HepG2 (cell line): ENCODE measurements at places on chromosomes 11 and 22.

GRCh38 chr11:66476841-66477251 lies 3.4 kb upstream of the DPP3 start:
- H3K4me3 ChIP-seq, result no peak overlapping the region
- DNase-seq, result no peak
- H3K4me1 ChIP-seq, result peaks cover 24% of the 10 kb centered on the region

- no peaks in the 10 kb centered on the region for H3K4me1 ChIP-seq
- no peaks in the 10 kb centered on the region for H3K27me3 ChIP-seq
- no peak for DNase-seq
Observed at GRCh38 chr11:45225277-45225676, 60.9 kb downstream of the SYT13 start.

- peak; percentile 64 for DNase-seq
- peaks cover 10% of the 10 kb centered on the region for H3K4me1 ChIP-seq
- peaks cover 36% of the 10 kb centered on the region; the same call in 2 of the 3 replicates for H3K36me3 ChIP-seq
- H3K4me3 ChIP-seq, result no peak overlapping the region
- no peak overlapping the region for H3K27ac ChIP-seq
Observed at GRCh38 chr22:19909350-19910179, 32.0 kb upstream of the COMT start.

DNA sequence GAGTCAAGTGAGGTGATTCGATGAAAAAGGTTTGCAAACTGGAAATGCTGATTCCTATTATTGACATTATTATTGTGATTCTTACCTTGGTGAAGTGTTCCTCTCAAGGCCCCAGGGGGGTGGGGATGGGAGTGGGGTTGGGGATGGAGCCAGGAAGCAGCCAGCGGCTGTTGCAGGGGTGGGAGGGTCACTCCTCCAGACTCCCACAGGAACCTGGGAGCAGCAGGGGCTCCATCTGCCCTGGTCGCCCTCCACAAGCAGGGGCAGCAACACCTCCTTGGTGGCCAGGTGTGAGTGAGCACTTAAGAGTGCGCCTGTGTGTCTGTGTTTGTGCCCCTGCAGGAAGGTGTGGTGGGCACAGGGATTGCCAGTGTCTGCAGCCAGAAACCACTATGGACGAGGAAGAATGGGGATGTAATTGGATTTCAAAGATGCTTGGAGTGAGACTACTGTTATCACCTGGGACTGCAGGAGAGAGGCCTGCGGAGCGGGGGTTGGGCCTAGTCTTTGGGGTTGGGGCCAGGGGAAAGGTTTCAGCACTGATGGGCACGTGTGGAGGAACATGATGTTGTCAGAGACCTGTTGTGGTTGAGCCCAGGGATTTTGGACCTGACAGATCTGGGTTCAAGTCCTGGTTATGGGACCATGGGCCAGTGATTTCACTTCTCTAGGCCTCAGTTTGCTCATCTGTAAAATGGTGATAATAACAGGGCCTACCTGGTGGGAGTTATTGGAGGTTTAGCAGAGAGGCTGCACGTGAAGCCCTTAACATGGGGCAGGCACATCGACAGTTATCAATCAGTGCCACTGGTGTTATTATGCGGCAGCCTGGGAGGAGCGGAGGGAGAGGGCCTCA lies 3.6 kb upstream of the TP53I11 start:
- H3K27ac ChIP-seq, result no peak overlapping the region
- H3K4me3 ChIP-seq, result no peak overlapping the region
- DNase-seq, result no peak
- peaks cover 3% of the 10 kb centered on the region; the same call in 1 of the 2 replicates for H3K27me3 ChIP-seq
- H3K4me1 ChIP-seq, result peaks cover 10% of the 10 kb centered on the region

GRCh38 chr22:23402275-23403151 lies 177.6 kb downstream of the IGLL1 start:
- no peaks in the 10 kb centered on the region for H3K36me3 ChIP-seq
- DNase-seq, result peak; percentile 67
- H3K27me3 ChIP-seq, result peaks cover 4% of the 10 kb centered on the region

- no peaks in the 10 kb centered on the region for H3K27me3 ChIP-seq
- H3K36me3 ChIP-seq, result no peaks in the 10 kb centered on the region
- H3K4me1 ChIP-seq, result peaks cover 24% of the 10 kb centered on the region
- DNase-seq, result no peak
- no peak overlapping the region for H3K27ac ChIP-seq
- no peak overlapping the region for H3K4me3 ChIP-seq
Observed at GRCh38 chr11:78350091-78350645, 67.5 kb downstream of the GAB2 start.

GRCh38 chr11:124864176-124864891 lies 898 bp upstream of the ROBO3 start:
- no peak for DNase-seq
- H3K4me3 ChIP-seq, result no peak overlapping the region
- no peaks in the 10 kb centered on the region for H3K36me3 ChIP-seq
- peaks cover 34% of the 10 kb centered on the region for H3K4me1 ChIP-seq
- H3K27ac ChIP-seq, result no peak overlapping the region

- H3K27ac ChIP-seq, result no peak overlapping the region
- no peaks in the 10 kb centered on the region for H3K4me1 ChIP-seq
- H3K27me3 ChIP-seq, result no peaks in the 10 kb centered on the region; the same call in 1 of the 2 replicates
- DNase-seq, result no peak
- no peak overlapping the region for H3K4me3 ChIP-seq
- H3K36me3 ChIP-seq, result no peaks in the 10 kb centered on the region
Observed at GRCh38 chr22:26822313-26822712, 164.9 kb downstream of the MIAT start.

GRCh38 chr11:66011239-66011784 lies 496 bp upstream of the CST6 start:
- no peaks in the 10 kb centered on the region for H3K36me3 ChIP-seq
- no peak overlapping the region for H3K4me3 ChIP-seq
- H3K27me3 ChIP-seq, result peaks cover 6% of the 10 kb centered on the region

DNA sequence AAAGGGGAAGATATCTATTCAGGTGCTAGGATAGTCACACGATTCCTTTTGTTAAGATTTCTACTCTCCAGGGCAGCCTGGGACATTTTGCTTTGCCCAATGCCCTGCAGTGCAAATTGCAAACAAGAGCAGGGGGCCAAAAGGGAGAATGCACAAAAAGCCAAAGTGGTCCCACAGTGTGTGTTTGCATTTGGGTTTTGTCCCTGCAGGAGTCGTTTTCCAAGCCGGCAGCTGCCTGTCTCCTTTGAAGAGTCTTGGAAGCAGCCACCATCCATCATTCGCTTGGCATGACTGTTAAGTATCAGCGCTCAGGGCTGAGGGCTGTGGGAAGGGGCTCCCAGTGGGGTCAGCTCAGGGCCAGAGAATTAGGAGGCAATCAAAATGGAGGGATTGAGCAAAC lies 184.7 kb downstream of the MIAT start:
- H3K36me3 ChIP-seq, result no peaks in the 10 kb centered on the region
- no peak overlapping the region for H3K4me3 ChIP-seq
- H3K4me1 ChIP-seq, result no peaks in the 10 kb centered on the region
- no peak for DNase-seq
- 0 out of 3 replicates have a peak, but pooled peaks cover 6% of the 10 kb centered on the region for H3K27me3 ChIP-seq

DNA sequence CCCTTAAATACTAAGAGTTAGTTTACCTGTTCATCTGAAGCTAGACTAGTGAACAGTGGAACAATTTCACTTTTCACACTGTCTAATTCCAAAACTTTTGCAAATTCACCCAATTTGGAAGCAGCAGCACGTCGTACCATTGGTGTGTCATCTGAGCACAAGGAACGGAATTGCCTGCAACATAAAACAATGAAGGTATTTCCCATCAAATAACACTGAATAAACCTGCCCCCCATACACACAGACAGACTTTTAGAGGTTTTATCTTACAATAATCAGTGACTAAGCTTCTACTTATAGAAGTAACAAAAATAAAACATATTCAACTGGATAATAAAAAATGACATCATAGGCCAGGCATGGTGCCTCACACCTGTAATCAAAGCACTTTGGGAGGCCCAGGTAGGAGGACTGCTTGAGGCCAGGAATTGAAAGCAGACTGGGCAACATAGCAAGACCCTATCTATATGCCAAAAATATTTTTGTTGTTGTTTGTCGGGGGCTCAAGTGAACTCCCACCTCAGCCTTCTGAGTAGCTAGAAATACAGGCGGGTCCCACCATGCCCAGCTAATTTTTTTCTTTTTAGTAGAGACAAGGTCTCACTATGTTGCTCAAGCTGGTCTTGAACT lies 6.3 kb downstream of the PPP2R1B start:
- H3K27ac ChIP-seq, result no peak overlapping the region
- H3K36me3 ChIP-seq, result peaks cover 49% of the 10 kb centered on the region
- H3K4me1 ChIP-seq, result peaks cover 50% of the 10 kb centered on the region
- no peaks in the 10 kb centered on the region for H3K27me3 ChIP-seq
- H3K4me3 ChIP-seq, result no peak overlapping the region
- DNase-seq, result no peak

- no peak overlapping the region for H3K4me3 ChIP-seq
- no peaks in the 10 kb centered on the region for H3K27me3 ChIP-seq
- no peaks in the 10 kb centered on the region for H3K36me3 ChIP-seq
- no peak overlapping the region for H3K27ac ChIP-seq
- no peak for DNase-seq
- H3K4me1 ChIP-seq, result no peaks in the 10 kb centered on the region
Observed at GRCh38 chr11:79940974-79941735, 500.3 kb upstream of the TENM4 start.

GRCh38 chr11:57071829-57072228 lies 83.1 kb downstream of the OR5AK2 start:
- no peaks in the 10 kb centered on the region for H3K27me3 ChIP-seq
- no peaks in the 10 kb centered on the region for H3K36me3 ChIP-seq
- H3K4me3 ChIP-seq, result no peak overlapping the region
- DNase-seq, result no peak

DNA sequence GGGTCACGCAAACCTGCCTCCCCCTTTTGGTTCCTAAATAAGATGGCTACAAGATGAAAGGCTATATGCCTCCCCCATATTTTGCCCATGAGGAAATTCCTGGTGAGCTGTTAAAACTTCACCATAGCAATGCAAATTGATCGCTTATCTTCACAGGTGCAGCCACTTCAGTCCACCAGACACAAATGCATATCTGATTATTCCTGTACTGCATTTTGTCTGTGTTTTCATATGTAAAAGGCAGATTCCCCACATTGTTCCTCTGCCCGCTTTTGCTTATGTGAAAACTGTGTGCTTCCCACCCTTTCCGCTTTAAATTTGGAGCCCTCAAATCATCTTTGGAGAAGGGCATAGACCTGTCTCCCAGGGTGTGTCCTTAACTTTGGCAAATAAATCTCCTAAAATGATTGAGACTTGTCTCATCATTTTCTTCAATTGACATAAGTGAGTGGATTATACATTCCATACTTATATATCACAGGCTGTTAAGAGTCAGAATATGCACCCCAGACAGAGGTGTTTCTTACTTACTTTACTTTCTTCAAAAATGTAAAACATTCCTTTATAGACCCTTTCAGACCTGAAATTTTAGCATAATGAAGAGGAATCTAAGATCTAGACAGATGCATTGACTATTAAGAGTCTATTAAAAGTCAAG lies 116.4 kb downstream of the CASP12 start:
- H3K4me3 ChIP-seq, result no peak overlapping the region
- no peaks in the 10 kb centered on the region for H3K36me3 ChIP-seq
- no peak overlapping the region for H3K27ac ChIP-seq
- no peaks in the 10 kb centered on the region for H3K4me1 ChIP-seq
- no peaks in the 10 kb centered on the region for H3K27me3 ChIP-seq
- DNase-seq, result no peak

- H3K4me1 ChIP-seq, result no peaks in the 10 kb centered on the region
- DNase-seq, result no peak
- no peak overlapping the region for H3K27ac ChIP-seq
Observed at GRCh38 chr11:121385688-121386087, 66.4 kb upstream of the SORL1 start.

- no peaks in the 10 kb centered on the region for H3K27me3 ChIP-seq
- H3K27ac ChIP-seq, result no peak overlapping the region
- peak overlapping the region; percentile 23; the same call in 1 of the 2 replicates for H3K4me3 ChIP-seq
- DNase-seq, result peak; percentile 83
Observed at GRCh38 chr22:42743501-42743991, 22.9 kb upstream of the A4GALT start.

DNA sequence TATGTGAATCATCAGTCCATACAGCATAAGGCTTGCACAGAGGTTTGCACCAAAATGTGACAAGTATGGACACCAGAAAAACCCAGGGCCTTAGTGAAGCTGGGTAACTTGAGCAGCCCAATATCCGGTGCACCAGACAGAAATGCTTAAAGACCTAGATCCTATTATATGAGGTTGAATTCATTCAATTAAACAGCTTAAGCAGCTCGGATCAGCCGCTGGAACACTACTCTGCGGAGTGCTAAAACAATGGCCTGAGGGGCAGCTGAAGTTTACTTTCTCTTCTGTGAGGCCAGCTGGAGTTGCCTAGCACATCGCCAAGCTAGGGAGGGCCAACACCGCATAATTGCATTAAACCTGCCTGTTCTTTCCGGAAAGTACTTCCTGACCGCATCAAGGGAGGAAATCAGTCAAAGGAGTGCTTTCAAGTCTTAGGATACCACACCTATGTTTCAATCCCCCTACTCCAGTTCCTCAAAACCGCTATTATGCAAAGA lies 17.0 kb upstream of the FAM181B start:
- H3K27me3 ChIP-seq, result no peaks in the 10 kb centered on the region; the same call in 2 of the 3 replicates
- no peak for DNase-seq
- H3K4me3 ChIP-seq, result no peak overlapping the region
- H3K27ac ChIP-seq, result no peak overlapping the region
- no peaks in the 10 kb centered on the region for H3K4me1 ChIP-seq
- H3K36me3 ChIP-seq, result no peaks in the 10 kb centered on the region

DNA sequence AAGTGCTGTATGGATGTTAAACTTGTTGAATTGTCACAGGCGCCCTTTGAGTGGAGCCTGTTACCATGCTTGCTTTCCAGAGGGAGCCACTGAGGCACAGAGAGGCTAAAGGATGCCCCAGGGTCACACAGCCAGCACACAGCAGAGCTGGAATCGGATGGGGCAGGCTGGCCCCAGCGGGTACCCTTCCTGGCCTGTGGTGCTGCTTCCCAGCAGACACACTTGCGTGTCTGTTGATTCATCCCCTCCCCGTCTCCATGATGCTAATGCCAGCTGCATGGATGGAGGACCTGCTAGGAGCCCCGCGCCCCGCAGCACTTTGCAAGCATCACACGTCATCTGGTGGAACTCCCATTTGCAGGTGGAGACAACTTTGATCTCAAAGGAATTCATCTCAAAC lies 52.4 kb upstream of the SHISAL1 start:
- DNase-seq, result no peak
- peaks cover 74% of the 10 kb centered on the region; the same call in 2 of the 3 replicates for H3K27me3 ChIP-seq
- H3K27ac ChIP-seq, result no peak overlapping the region
- H3K36me3 ChIP-seq, result no peaks in the 10 kb centered on the region
- no peaks in the 10 kb centered on the region for H3K4me1 ChIP-seq

- no peaks in the 10 kb centered on the region for H3K36me3 ChIP-seq
- H3K27me3 ChIP-seq, result no peaks in the 10 kb centered on the region
- no peak overlapping the region for H3K27ac ChIP-seq
- H3K4me1 ChIP-seq, result no peaks in the 10 kb centered on the region
Observed at GRCh38 chr11:92740276-92740675, 229.2 kb upstream of the MTNR1B start.

GRCh38 chr11:120109531-120109930 lies 28.4 kb downstream of the TRIM29 start:
- no peaks in the 10 kb centered on the region for H3K36me3 ChIP-seq
- peaks cover 54% of the 10 kb centered on the region for H3K27me3 ChIP-seq
- H3K4me3 ChIP-seq, result no peak overlapping the region
- no peak for DNase-seq
- H3K27ac ChIP-seq, result no peak overlapping the region
